Adrenal gland (tissue), 19 donors: ENCODE measurements at places on chromosomes 2 and 18.

DNA sequence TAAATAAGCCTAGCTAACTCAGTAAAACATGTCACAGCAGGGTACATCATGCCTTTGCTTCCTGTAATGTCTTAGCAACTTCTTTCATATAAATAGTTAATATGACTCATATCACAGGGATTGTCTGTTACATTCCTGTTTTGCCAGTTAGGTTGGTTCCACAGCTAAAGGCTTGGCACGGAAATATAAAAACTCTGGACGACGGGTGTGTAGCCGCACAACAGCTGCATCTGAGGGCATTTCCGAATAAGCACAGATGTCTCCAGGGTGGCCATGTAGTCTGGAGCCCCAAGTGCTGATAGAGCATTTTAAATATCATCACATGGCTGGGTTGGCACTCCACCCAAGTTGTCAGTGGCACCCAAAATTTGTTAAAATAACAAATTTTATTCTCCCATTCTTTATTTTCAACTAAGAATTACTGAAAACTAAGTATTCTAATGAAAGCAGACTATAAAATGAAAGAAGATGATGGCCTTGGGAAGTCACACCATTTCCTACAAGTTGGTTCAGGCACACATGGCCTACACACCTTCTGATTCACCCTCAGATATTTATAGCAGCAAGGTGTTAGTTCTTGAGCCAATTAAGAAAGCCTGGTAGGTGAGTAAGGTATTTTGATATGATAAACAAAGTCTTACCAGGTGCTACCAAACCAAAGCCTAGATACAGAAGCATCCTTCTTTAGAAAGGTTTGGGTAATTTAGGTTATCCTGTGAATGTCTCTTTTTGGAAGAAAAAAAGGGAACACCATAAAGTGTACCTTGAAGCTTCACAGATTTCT is 61.8 kb upstream of the STK17B start:
- DNase-seq, result peak; percentile 55

- no peak for DNase-seq
Observed at GRCh38 chr2:160558531-160558930, 64.9 kb upstream of the RBMS1 start.

DNA sequence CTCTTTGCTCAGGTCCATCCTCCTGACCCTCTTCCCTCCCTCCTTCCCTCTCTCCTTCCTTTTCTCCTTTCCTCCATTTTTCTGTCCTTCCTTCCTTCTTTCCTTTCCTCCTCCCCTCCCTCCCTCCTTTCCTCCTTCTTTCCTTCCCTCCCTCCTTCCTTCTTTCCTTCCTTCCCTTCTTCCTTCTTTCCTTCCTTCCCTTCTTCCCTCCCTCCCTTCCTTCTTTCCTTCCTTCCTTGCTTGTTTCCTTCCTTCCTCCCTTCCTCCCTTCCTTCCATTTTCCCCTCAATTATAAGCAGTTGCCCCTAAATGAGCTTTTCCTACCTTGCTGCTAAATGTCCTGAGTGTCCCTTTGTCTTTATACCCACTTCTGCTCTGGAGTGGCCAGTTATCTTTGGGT is 103.3 kb downstream of the NDUFA10 start:
- no peak for DNase-seq

GRCh38 chr2:185274718-185275484 is 463.7 kb upstream of the FSIP2 start:
- no peak for DNase-seq

DNA sequence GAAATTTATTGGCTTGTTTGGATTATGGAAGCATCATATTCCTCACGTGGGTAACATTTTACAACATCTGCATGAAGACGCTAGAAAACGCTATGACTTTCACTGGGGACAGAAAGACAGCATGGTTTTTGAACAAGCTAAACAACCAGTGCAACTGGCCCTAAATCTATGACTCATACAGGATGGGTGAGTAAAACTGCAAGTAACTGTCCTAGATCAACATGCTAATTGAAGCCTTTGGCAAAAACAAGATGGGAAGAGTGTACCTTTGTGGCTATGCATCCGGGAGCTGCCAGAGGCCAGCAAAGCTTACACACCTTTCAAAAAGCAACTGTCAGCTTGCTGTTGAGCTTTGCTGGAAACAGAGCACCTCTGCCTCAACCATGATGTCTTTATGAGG is 1096.0 kb upstream of the DDX18 start:
- DNase-seq, result no peak

GRCh38 chr2:27245626-27246025 is 17.2 kb downstream of the SLC30A3 start:
- no peak for DNase-seq

DNA sequence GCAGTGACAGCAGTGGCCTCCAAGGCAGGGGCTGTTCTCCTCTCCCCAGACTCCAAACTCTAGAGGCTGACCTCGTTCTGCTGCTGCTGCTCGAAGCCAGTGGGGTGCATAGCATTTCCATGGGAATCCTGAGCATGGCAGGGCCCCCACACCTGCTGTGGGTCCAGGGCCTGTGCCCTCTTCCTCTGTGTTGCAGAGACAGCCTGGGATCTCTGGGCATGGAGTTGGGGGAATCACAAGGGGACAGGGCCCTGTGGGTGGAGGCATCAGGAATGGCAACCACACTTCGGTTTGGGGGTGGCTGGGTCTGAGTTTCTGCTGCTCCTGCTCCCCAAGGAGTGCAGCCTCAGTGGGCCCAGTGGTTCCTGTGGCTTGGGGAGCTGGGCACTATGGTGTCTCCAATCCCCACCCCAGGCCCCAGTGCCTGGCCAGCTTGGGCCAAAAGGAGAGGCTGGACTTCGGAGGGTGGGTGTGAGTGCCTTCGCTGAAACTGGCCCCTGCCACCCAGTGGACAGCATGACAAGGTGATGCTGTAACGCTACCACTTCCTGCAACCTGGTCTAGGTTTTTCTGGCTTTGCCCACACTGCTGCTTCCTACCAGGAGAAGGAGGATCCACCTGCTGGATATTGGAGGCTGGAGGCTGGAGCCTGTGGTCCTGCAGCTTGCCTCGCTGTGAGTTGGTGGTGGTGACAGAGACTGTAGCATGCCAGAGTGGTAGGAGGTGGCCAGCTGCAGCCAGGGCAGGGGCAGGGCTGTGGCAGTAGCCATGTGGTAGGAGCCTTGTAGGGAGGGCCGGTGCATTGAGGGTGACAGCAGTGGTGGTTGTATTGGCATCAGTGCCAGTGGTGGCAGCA is 56.6 kb downstream of the SOWAHC start:
- no peak for DNase-seq

DNA sequence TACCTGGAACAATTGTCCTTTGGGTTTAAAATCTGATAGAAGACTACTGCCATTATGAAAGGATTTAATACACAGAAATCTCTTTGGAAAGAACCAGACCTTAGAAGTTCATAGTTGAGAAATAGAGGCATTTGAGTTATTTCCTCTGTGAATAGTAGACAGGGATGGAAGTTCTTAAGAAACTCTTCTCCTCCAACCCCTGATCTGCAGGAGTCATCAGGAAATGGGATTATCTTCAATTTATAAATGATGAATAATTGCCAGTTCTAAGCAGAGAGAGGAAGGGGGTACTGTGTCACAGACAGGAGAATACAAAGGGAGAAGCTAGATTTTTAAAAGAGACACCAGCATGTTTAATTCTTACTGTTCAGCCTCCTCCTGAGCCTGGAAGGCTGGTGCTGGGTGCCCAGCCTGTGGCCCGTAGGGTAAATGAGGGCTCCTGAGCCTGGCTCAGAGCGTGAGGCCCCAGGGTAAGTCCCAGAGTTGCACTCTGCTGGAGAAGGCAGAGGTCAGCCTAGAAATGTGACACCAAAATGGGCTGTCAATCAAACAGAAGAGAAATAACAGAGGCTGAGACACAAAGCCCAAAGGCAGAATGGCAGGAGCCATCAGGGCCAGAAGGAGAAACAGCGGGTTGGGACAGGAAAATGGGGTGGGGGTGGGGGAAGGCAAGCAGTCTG is 58.2 kb upstream of the PKDCC start:
- no peak for DNase-seq
